ENCODE measurements at places on chromosomes 7 and 10. TPM values are rescaled to one million over a fixed set of nuclear protein-coding genes. Genes with fewer than 3 reads are reported as not detected.

DNA sequence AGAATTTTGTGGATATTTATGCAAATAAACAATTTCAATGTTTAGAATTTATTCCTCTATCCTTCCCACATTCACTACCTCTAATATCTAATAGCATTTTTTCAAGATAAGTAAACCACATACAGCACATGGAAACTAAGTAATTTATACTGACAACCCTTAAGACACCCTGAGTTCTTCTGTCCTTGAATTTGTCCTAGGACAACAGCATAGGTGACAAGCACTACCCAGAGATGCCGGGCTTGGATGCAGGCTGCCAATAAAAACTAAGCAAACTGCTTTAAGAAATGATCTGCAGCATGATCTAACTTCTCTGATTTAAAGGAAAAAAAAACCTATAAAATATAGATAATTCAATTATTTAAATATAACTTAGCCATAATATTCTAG is 22.7 kb downstream of the NT5C3A start:
- H3K36me3 ChIP-seq, result no peaks in the 10 kb centered on the region
- no peak for ATAC-seq
- H3K4me3 ChIP-seq, result peak overlapping the region; percentile 46
- H3K27ac ChIP-seq, result peak overlapping the region; percentile 66

RNF148 gene
- 0.27 TPM for total RNA-seq

DNA sequence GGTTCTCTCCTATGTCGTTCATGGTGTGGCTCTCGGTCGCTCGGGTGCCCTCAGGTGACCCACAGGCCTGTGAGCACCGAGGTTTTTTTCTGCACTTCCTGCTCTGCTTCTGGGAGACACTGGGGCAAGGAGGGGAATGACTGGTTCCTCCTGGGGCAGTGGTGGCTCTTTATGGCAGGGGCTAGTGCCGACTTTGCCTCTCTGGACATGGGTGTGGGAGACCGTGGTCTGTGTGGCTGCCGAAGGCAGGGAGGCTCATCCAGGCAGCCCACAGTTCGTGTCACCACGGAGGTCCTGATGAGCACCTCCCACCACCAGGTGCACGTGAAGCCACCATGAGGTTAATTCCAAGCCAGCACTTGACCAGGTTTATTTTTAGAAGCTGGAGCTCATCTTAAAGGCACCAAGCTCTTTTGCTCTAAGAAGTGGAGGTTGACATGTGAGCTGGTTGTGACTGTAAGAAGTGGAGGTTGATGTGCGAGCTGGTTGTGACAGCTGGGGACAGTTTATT is 24.7 kb upstream of the DPYSL4 start:
- ATAC-seq, result no peak
- peaks cover 4% of the 10 kb centered on the region for H3K27me3 ChIP-seq
- no peak overlapping the region for H3K4me3 ChIP-seq
- peaks cover 19% of the 10 kb centered on the region for H3K4me1 ChIP-seq
- no peak overlapping the region for H3K27ac ChIP-seq

DNA sequence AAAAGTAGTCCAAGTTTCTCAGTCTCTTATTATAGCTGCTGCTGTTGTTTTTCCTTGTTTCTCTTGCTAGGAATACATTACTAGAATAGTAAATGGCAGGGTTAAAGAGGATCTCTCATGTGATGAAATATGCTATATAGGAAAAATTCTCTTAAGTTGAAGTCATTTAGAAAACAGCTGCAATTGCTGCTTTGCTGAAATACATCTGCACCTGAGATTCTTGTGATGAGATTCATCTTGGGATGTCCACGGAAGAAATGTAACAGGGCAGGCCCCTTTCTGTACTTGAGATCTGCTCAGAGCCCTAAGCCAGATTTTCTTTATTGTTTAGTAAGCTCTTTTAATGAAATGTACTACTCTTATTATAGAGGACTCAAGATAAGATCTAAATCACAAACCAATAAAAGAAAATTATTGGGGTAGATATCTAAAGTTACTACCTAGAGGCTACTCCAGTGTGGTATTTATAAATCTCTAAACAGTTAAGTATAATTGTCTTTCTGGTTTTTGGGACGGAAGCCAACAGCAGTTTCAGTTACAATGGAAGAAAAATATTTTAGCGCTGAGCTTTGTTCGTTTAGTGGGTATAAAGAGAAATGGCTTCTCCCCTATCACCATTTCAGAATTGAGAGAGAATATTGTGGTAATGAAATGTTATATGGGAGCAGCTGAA is 701.5 kb downstream of the KCNMA1 start:
- ATAC-seq, result no peak
- H3K27me3 ChIP-seq, result no peaks in the 10 kb centered on the region
- H3K4me3 ChIP-seq, result no peak overlapping the region
- H3K36me3 ChIP-seq, result no peaks in the 10 kb centered on the region

Data from gastroesophageal sphincter (tissue), 4 donors.